ENCODE measurements at places on chromosomes 11 and 22.

GRCh38 chr11:135008001-135008405, 596.0 kb upstream of the B3GAT1 start:
- no peak for DNase-seq

DNA sequence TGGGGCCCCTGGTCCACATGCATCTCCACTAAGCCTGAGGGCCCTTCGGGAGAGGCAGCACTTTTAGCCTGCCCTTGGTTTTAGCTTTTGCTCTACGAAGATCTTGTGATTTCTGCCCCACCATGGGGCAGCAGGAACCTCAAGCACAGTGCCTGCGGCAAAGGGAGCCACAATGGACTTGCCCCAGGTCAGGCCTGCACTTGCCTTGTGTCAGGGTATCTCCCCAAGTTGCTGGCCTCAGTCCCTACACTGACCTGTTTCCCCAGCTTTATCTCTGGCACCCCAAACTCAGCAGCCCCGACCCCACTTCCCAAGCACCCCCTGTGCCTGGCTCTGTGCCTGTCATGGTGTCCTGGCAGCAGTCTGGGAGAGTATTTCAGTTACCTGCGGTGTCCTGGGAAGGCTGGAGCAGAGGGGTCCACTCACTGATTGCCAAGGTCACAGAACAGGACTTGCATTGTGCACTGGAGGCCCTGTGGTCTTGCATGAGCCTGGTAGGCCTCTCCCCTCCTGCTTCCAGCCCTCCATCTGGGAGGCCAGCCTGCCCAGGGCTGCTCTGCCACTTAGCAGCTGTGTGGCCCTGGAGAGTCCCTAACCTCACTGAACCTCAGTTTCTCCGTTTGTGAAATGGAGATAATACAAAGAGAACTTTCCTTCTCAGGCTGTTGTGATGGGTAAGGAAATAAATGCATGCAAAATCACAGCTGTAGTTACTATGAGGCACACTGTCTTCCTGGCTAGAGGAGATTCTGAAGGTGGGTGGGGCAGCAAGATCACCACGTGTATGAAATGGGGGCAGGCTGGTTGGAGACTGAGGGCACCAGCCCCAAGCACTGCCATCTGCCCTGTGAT, 3.6 kb upstream of the AIFM3 start:
- no peak for DNase-seq

DNA sequence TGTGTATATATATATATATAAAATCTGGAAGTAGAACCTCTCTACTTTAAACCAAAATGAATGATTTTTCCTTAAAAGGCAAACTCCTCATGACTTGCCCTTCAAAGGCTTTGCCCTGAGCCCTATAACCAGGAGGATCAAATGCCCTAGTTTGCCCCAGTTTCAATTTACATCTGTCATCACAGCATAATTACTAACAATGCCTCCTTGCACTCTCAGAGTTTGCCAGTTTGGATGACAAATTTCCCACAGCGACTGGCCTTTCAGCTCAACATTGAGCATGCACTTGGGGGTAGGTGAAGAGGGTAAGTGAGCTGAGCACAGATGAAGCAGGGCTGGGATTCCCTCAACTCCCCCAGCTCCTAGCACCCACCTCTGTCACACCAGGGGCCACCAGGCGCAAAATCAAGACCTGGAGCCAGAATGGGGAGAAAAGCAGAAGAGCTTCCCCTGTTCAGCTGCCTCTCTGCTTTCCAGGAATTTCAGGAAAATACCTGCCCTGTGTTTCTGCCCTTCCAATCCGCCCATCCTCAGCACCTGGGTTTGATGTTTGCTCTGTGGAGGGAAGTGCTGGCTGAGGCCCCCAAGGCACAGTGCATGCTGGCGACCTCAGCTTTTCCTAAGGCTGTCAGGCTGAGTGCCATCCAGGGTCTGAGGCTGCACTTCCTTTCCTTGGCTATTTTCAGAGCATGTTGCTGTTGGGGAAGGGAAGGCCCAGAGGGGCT, 67.5 kb downstream of the ADAMTS15 start:
- no peak for DNase-seq

GRCh38 chr11:19525714-19526113, 186.9 kb upstream of the NAV2 start:
- DNase-seq = no peak

DNA sequence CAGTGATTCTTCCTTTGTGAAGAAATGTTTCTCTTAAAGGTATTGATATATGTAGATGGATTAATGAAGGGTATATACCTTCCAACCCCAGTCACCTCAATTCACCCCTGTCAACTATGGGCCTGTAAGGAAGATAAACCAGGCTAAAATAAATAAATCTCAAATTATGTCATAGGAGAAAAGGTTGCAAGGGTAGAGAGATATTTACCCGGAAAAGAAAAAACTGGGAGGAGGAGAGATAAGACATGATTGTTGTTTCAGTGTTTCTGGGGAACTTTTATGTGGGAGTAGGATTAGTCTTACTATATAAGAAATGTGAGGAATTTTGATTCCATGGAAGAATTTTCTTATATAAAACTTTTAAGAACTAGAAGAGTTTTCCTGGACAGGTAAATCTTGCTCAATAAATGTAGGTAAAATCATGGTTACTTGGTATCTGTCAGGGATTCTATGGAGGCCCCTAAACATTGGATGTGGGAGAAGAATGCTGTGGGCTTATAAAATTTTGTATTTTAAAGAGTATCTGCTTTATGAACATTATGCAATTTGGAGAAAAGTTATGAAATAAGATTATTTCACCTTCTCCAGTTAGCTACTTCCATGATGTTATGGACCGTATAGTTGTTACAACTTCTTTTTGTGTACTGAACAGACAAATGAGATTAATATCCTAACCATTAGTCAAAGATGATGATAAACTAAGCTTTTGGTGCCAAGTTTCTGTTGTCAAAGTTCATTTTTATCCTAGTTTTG, 6.4 kb downstream of the YAP1 start:
- DNase-seq = no peak

GRCh38 chr11:46119352-46120216, 1.7 kb downstream of the PHF21A start:
- DNase-seq = peak; percentile 57

GRCh38 chr11:46490666-46491065, 99.1 kb upstream of the CHRM4 start:
- no peak for DNase-seq

- DNase-seq = no peak
These were observed 7.6 kb downstream of the BCO2 start for GRCh38 chr11:112182867-112183266.

- no peak for DNase-seq
These were observed 72.2 kb downstream of the PDHX start for GRCh38 chr11:34988294-34989255.

DNA sequence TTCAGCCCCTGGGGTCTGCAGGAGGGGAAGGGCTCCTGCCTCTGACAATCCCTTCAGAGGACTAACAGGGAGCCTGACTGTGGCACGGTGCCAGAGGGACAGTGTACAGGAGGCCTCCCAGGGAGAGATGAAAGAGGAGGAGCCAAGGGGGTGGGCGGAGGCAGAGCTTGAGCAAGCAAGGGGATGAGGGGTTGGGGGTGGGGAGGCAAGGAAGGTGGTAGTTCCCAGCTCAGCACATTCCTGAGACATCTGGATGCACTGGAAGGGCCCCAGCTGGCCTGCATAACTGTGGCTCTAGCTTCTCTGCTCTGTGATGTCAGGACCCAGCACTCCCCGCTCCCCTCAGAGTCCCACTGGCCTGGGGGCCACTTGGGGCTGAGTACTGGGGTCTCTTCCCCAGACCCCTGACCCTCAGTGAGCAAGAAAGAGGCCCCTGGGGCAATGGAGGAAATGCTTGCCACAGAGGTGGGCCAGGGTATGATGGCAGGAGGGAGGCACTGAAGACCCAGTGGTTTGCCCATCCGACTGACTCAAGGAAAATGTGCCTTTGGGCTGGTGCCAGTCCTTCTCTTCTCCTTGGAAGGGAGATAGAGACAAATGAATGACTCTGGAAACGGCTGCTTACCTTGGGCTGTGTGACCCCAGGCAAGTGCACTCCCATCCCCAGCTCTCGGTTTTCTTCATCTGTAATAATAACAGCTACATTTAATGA, 13.3 kb downstream of the CREB3L1 start:
- no peak for DNase-seq

- no peak for DNase-seq
These were observed 29.6 kb downstream of the METTL15 start for GRCh38 chr11:28137832-28138231.

DNA sequence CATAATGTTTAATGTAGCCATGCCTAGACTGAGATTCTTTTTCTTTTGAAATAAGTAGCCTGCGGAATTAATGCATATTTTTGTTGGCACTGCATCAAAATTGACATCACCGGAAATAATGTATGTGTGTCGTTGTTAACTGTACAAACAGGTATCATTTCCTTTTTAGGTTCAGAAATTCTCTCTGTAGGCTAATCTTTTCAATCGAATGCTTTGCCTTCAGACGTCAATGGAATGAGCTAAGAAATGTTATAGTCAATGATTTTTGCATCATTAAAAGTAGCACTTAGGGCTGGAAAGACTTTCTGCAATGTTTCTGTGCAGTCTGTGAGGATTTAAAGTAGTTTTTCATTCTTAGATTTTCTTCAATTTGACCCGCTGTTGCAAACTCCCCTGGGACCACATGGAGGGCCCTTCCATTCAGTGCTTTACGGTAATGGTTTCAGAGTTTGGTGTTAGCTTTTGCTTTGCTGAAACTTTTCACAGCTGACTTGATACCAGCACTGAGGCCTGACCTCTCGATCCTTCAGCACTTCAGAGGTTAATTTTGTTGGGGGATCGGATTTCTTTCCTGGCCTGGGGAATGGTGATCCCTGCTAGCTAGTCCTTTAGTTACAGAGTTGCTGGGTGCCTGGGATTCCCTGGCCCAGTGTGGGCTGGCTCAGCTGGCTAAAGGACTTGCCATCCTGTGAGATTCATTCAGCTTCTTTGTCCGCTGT, 137.8 kb downstream of the DBX1 start:
- DNase-seq = no peak

GRCh38 chr22:47629273-47629711, 866.8 kb downstream of the TBC1D22A start:
- no peak for DNase-seq

- DNase-seq = no peak
These were observed 329.9 kb upstream of the NCAM1 start for GRCh38 chr11:112631333-112631732.

DNA sequence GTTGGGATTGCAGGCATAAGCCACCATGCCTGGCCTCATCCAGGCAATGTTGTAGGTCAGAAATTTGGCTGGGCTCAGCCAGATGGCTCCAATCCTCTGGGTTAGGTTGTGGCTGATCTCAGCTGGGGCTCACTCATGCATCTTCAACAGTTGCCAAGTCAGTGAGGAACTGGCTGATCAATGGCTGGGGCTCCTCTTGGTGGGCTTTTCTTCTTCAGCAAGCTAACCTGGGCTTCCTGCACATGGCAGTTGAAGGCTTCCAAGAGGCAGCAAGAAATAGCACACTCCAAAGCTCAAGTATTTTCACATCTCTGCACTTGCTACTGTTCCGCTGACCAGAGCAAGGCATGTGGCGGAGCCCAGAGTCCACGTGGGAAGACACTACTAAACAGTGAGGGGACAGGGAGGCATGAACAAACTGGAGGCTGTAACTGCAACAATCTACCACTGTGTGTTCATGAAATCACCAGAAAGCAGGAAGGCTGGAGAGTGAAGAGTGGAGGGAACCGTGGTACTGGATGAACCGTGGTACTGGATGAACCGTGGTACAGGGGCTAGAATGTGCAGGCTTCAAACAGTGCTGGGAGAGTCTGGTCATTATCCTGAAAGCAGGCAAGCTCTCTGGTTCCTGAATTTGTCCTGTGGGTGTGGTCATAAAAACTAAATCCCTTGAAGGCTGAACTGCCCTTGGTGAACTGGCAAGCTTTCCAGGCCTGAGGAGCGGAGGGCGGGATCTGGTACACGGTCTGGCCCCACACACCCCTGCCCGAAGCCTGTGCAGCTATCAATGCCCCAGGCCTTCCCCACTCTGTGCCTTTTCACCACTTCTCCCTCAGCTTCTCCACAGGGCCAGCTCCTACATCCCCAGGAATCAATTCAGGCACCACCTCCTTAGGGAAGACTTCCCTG, 20.2 kb downstream of the CHST1 start:
- no peak for DNase-seq

GRCh38 chr11:71322192-71322735, 69.9 kb upstream of the SHANK2 start:
- no peak for DNase-seq

GRCh38 chr11:26134053-26134452, 197.9 kb upstream of the ANO3 start:
- DNase-seq = no peak

All from SW 1271 (cell line).